ENCODE measurements at places on chromosomes 16 and 17.

DNA sequence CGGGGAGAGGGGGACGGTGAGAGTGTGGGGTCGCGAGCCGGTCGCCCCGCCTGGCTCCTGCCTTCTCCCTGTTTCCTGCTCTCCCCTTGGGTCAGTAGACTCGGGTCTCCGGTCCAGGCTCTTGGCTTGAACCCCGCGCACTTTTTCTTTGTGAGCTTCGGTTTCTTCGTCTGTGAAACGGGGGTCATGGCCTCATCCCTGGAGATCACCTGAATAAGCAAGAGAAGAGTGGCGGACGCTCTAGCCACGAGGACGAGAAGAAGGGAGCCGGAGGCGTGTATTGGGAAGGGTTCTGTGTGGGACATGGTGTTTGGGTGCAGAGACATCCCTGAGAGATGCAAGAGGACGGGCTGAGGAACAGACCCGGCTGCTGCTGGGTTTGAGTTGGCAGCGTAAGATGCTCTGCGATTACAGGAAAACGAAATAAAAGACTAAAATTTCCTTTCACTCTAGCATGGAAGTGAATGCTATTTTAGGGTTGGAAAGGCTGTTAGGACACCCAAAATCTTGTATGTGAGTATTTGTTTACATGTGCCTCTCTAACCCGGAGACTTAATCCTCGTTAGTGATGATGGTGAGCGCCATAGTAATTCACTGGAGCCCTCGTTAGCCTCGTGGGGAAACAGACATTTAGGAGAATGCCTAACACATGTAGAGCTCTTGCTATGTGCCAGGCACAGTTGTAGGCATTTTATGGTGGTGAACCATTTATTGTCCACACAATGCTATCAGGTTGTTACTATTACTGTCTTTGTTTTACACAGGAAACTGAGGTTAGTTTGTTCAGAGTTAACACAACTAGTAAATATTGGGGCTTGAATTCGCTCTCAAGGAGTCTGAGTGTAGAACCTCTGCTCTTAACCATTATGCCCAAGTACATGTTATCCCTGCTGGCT is 646 bp downstream of the KIF22 start:
- no peak for DNase-seq

DNA sequence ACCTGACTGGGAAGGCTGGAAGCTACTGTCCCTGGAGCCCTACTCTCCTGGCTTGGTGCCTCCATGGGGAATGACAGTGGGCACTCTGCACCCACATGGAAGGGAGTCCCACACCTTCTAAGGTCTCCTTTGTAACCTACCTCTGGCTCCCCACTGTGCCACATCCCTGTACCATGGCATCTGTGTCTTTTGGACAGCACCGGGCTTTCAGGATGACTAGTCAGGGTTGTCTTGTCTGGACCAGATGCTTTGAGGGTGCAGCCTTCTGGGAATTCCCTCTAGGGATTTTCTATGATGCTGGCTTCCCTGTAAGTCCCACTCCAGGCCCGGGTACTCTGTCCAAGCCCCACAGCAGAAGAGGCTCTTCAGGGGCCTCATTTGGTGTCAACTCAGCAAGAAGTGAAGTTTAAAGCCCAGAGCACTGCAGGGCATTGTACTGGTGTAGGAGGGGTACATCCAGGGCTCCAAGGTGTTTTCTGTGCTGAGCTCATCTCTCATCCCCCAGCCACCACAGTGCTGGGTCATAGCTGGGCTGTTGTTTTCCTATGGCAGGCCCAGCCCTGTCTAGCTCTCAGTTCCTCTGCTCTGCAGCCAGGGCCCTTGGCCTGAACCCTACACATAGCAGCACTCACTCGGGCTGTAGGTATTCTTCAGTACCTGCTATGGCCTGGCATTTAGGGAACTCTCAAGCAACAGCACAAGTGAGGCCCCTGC is 255.3 kb downstream of the CPPED1 start:
- DNase-seq: no peak

GRCh38 chr16:81740169-81740568 is 38.9 kb upstream of the PLCG2 start:
- DNase-seq: no peak

DNA sequence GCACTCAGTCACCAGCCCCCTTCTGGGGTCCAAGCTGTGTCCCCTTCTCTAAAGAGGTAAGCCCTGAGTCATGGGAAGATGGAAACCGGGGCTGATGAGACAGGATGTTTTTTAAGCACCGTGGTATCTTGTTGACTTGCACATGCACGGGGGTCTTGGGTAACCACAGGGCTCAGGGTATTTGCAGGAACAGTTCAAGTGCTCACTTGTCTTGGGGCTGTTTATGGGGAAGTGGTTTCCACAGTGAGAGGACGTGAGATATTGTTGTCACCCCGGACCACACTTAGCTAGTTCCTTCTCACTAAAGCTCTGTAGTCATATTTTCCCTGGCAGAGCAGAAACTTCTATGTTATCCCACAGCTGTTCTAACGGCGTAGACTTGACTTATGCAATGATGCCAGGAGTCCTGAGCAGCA is 7.7 kb downstream of the CCL3L1 start:
- peak; percentile 100 for DNase-seq

- DNase-seq: no peak
These were observed 146.2 kb downstream of the PARN start for GRCh38 chr16:14483819-14484385.

GRCh38 chr17:10463402-10463801 is 6.0 kb downstream of the MYH4 start:
- DNase-seq: no peak

- DNase-seq: no peak
These were observed 43.6 kb upstream of the USP7 start for GRCh38 chr16:9007177-9007794.

GRCh38 chr17:59413014-59413766 is 81.7 kb downstream of the YPEL2 start:
- DNase-seq: no peak

GRCh38 chr16:47990676-47991075 is 165.1 kb downstream of the ABCC12 start:
- no peak for DNase-seq

GRCh38 chr16:80080287-80080851 is 460.4 kb upstream of the DYNLRB2 start:
- no peak for DNase-seq

- no peak for DNase-seq
These were observed 142.2 kb upstream of the HS3ST3A1 start for GRCh38 chr17:13743906-13744305.

DNA sequence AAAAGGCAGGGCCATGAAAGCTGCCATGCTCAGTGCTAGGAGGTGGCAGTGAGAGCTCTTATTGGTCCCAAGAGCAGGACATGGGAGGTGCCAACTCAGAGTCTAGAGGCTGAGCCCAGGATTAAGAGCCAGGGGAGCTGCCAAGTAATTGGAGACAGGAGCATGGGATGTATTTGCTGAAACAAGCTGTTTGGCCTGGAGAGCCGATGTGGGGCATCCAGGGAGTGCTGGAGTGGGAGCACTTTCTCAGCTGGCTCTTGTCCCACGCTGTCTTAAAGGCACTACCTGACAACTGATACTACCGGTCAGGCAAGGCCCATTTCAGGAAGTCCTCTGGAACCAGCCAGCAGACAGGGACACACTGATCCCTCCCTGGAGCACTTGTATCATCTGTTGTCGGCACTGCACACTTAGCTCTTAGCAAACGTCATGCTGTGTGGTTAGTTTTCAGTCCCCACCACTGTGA is 19.3 kb downstream of the ANKFN1 start:
- DNase-seq: no peak

- DNase-seq: peak; percentile 96
These were observed 14.2 kb upstream of the SLC38A10 start for GRCh38 chr17:81309140-81309858.

GRCh38 chr17:81442791-81443190 is 47.5 kb downstream of the BAHCC1 start:
- no peak for DNase-seq

DNA sequence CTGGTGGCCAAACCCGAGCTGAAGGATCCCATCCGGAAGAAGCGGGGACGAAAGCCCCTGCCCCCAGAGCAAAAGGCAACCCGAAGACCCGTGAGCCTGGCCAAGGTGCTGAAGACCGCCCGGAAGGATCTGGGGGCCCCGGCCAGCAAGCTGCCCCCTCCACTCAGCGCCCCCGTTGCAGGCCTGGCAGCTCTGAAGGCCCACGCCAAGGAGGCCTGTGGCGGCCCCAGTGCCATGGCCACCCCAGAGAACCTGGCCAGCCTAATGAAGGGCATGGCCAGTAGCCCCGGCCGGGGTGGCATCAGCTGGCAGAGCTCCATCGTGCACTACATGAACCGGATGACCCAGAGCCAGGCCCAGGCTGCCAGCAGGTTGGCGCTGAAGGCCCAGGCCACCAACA is 5.9 kb downstream of the CBX2 start:
- DNase-seq: no peak

DNA sequence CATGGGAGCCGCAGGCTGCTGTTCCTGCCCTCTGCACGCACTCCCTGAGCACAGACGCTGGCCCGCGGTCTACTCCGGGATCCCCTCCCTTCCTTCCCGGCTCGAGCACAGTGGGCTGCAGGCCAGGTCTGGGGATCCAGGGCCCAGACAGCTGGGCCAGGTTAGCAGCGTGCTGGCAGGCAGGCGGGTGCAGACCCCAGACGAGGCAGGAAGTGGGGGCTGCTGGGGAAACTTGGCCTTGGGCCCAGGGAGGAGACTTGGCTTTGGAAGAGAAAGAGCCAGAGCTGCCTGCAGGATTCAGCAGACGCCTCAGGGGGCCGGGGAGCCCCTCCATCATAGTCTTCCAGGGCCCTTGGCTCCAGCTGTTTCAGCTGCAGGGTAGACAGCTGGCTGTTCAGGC is 30.2 kb upstream of the ABCC3 start:
- DNase-seq: no peak

DNA sequence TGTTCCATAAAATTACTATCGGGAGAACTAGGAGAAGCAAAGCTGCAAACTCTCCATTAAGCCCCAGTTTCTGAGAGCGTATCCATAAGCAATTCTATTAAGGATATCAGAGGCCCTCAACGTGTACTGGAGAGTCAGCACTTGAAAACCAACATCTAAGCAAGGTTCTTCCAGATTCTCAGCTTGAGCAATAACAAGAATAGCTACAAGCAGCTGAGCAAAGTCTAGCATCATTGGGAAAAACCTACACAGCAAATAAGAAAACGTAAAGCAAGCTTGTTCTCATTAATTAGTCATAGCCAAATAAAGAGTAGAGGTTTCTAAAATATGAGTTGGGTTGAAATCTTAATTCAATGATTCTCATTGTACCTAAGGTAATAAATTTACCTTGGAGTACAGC is 26.9 kb upstream of the COX10 start:
- DNase-seq: no peak

- DNase-seq: no peak
These were observed 6.9 kb downstream of the ALYREF start for GRCh38 chr17:81884520-81884919.

GRCh38 chr16:67387479-67388079 is 5.7 kb downstream of the TPPP3 start:
- no peak for DNase-seq

- DNase-seq: no peak
These were observed 12.0 kb downstream of the C17orf113 start for GRCh38 chr17:42038221-42038973.

DNA sequence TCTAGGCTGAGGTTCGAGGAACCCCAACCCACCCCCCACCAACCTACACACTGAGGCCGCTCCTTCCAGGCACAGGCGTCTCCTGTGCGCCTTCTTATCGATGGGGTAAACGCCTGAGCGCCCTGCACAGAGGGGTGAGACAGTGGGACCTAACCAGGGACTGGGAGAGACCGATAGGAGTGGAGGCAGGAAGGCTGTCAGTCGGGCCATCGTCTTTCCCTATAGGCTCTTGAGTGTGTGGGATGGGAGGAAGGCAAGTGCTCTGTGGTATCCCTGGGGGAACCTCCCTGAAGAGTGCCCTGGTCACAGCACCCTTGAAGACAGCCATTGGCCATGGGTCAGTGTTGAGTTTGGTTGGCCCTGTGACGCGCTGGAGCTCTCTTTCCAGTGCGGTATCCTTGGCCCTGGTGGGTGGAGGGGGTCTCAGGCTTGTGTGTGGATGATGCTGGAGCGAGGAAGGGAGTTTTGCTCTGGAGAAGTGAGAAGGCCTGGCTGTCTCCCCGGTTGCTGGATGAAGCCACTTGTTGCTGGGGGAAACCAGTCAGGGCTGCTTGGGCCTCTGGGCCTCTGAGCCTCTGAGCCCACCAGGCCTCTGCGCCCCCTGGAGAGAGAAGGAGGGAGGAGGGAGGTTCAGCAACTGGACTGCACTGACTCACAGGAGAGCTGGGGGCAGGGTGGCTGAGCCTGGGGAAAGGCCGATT is 1.7 kb downstream of the GPRC5C start:
- no peak for DNase-seq

- peak; percentile 42 for DNase-seq
These were observed 10.0 kb upstream of the ATP2A3 start for GRCh38 chr17:3974138-3974687.

GRCh38 chr17:15262291-15263205 is 2.6 kb downstream of the PMP22 start:
- no peak for DNase-seq

GRCh38 chr16:30659507-30660423 is 1.5 kb downstream of the FBRS start:
- DNase-seq: no peak

- no peak for DNase-seq
These were observed 11.6 kb downstream of the LRRC3C start for GRCh38 chr17:39939106-39939505.

- DNase-seq: no peak
These were observed 206.1 kb downstream of the HAPSTR1 start for GRCh38 chr16:9297437-9298113.

DNA sequence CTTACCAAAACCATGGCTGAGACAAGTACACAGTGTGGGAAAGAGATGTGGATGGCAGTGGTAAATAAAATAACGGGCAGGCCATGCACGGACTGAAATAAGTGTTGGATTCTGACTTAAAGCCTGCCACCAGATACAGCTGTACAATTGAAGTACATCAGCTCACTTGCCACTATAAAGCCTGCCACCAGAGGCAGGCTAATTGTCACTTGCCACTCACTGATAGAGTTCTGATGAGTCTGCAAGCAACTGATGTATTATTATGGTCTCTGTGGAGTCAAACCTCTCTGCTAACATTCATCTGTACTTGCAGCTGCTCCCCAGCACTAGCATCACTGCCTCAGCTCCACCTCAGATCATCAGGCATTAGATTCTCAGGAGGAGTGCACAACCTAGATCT is 93.0 kb downstream of the CYTH1 start:
- DNase-seq: no peak

- DNase-seq: no peak
These were observed 444.0 kb downstream of the HS3ST3B1 start for GRCh38 chr17:14744761-14745473.

GRCh38 chr17:77568540-77568939 is 390.0 kb upstream of the TNRC6C start:
- DNase-seq: no peak

GRCh38 chr17:45394913-45395568 is 37.6 kb downstream of the ARHGAP27 start:
- DNase-seq: no peak

- DNase-seq: no peak
These were observed 71.2 kb upstream of the MRTFB start for GRCh38 chr16:13999895-14000425.

DNA sequence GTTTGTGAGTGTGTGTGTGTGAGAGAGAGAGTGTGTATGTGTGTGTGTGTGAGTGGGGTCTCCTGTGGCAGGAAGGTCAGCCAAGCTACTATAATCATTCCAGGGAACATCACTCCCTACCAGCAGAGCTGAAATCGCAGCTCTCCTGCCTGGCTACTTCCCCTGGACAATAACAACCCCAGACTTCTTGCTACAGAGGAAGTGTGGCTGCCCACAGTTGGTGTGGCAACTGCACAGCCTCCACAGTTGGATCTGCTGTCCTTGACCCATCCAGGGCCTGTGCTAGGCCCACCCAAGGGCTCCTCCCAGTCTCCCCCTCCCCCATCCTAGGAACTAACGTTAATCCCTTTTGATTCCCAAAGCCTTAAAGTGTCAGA is 1.5 kb downstream of the SLC13A5 start:
- DNase-seq: peak; percentile 50
